NCI-H460 (cell line): ENCODE measurements at places on chromosomes 2 and 18. TPM values are rescaled to one million over a fixed set of nuclear protein-coding genes. Genes with fewer than 3 reads are reported as not detected.

GRCh38 chr18:74348581-74348980, 32.9 kb downstream of the C18orf63 start:
- no peak for DNase-seq

GRCh38 chr18:55419947-55420664, 167.9 kb downstream of the TCF4 start:
- no peak for DNase-seq

GRCh38 chr2:42859006-42859552, 66.7 kb upstream of the HAAO start:
- DNase-seq: peak; percentile 71

GRCh38 chr18:69102959-69103358, 297.7 kb upstream of the DOK6 start:
- DNase-seq: no peak

DNA sequence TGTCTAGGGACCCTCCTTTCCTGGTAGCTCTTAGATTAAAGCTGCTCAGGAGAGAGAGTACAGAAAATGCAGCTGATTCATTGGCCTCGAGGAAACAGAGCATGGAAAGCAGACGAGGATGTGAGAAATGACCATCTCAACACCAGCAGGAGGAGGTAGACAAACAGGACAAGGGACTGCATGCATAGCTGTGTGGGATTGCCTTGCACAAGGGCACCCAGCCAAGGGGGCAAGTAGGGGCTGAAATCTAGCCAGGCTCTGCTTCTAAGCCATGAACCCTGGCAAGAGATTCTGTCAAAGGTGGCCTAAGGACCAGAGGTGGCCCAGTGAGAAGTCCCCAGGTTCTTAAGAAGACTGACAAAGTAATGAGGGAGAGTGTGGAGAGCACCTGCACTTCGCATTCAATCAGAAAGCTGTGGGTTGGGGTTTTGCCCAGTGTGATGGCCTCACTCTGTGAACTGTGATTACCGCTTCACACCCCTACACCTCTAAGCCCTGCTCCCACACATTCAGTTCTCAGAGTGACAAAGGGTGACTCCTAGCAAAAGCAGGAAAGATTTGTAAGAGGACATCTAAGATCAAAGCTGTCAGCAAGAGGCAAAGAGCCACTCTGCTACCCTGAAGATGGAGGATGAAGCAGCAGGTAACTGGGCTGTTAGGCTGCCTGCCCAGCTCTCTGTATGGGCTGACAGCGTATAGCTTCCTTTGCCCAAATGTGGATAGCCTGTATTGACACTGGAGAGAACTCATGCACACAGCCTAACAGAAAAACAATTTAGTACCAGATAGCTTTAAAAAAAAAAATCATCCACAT, 151.3 kb upstream of the PELI1 start:
- DNase-seq: no peak

DNA sequence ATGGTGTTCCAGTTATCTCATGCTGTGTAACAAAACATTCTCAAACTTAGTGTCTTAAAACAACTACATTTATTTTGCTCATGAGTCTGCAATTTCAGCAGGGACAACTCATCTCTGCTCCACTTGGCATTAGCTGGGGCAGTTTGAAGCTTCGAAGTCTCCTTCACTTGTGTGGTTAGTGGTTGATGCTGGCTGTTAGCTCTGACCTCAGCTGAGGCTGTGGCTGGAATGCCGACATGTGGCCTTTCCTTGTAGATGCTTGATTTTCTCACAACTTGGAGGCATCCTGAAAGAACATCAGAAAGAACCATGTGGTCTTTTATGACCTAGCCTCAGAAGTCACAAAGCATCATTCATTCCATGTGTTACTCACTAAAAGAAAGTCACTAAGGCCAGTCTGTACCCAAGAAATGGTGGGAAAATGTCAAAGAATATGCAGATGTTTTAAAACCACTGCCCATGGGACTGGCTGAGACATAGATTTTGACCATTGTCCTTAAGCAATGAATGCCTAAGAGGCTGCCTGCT, 3.8 kb upstream of the TMSB10 start:
- DNase-seq: no peak

DNA sequence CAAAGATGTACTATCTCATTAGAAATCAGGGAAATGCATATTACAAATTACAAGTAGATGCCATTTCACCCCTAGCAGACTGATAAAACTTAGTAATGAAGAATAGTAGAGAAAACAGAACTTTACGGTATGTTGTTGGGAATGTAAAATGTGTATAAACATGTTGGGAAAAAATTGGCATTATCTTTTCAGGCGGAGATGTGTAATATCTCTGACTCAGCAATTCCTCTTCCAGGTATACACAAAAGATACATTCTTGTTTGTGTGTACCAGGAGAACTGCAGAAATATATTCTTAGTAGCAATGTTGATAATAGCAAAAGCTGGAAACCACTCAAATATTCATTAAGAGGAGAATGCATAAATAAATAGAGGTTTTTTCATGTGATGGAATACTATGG, 204.5 kb downstream of the LPIN1 start:
- DNase-seq: no peak

Gene BOLL
- not detected in 2 replicates for total RNA-seq

Gene HOXD9
- total RNA-seq: not detected in 2 replicates

Gene DLX2
- 1.0 and 1.9 TPM in 2 replicates for total RNA-seq
